ENCODE measurements at places on chromosomes 5 and 9.
A peak's percentile ranks its signal among the peaks of the same experiment; 100 is the strongest.

DNA sequence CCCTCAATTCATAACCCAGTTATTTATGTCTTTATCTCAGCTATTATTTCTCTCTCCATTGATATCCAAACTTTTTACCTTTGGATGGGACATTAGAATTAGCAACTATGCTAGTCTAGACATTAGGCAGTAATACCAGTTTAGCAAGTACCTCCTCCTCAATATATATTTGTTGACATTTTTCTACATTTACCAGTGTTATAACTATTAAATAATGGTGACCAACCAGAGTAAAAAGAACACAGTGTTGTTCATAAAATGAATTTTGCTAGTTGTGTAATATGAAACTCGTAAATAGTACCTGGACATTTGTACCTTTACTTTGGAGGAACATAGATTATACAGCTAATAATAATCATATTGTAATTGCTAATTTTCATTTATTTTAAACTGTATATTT is 554.6 kb upstream of the CDH6 start:
- DNase-seq = no peak

- no peak for DNase-seq
Measured at GRCh38 chr5:16450163-16450562, 15.4 kb downstream of the ZNF622 start.

- no peak for DNase-seq
Measured at GRCh38 chr9:17622141-17622540, 43.3 kb downstream of the SH3GL2 start.

DNA sequence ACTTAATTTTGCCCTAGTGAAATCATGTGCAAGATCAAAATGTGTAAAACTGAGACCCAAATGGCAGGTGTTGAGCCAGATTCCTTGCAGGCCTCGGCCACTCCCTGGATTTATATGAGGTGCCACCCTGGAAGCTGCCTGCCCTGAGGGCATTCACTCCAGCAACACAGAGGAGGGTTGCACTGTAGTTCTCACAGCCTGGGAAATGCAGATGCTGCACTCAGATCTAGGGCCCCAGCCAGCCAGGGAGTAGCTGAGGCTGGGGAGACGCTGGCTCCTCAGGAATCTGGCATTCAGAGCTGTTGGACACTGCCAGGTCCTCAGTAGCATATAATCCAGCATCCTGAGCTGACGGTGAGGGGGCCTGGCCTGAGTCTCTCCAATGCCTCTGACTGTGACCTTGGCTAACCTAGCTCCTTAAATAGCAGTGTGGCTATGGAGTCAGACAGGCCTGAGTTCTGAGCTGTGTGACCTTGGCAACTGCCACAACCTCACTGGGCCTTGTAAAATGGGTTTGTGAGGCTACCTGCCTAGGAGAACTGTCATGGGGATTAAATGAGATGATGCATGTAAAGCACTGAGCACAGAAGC is 8.7 kb downstream of the KCNMB1 start:
- DNase-seq = no peak

DNA sequence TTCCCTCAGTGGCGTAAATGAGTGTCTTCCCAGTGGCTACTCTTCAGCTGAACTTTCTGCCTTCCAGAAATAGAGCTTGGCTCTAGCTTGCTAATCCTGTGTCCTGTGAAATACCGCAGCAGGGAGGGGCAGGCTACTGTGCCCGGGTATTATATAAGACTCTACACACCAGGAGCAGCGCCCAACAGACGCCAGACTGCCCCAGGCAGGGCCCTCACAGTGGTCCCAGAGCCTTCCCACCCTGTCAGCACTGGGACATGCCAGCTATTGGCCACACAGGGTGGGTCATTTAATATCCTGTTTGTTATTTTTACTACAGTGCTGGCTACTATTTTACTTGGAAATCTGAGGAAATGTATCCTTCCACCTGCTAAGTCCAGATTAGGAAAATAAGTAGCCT is 121.0 kb downstream of the FEM1C start:
- no peak for DNase-seq

- no peak for DNase-seq
Measured at GRCh38 chr9:73137286-73137899, 14.3 kb upstream of the ANXA1 start.

GRCh38 chr5:86880785-86881492 is 263.2 kb downstream of the COX7C start:
- DNase-seq = peak; percentile 45

- no peak for DNase-seq
Measured at GRCh38 chr9:115691693-115692092, 461.9 kb upstream of the PAPPA start.

DNA sequence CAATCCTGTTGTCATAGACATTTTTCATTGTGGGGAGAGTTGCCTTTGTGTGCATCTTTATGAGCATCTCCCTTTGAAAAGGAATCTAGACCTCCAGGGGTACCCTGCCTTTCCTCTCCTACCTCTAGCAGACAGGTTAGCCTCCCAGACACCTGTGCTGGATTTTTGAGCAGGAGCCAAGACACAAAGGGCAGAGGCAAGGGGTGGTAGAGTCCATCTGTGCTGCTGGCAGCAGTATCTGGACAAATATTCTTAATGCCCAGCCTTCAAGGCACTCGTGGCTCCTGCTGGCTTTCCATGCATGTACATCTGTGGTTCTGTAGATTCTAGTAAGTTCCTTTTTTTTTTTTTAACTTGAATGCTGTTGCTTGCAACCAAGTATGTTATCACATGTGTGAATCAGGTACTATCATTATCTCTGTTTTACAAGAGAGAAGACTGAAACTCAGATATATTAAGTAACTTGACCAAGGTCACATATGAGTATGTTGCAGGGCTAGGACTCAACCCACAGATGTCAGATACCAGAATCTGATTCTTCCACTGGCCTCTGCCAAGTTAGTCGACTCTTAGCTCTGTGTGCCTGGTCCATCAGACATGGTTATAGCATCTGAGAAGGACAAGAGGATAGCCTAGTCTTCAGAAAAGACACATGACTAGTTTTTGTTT is 32.9 kb upstream of the GPR151 start:
- no peak for DNase-seq

GRCh38 chr9:69797675-69798074 is 22.9 kb upstream of the CFAP95 start:
- DNase-seq = no peak

- no peak for DNase-seq
Measured at GRCh38 chr5:67085616-67086015, 111.0 kb downstream of the CD180 start.

GRCh38 chr9:15211160-15211814 is 95.7 kb downstream of the TTC39B start:
- peak; percentile 58 for DNase-seq

GRCh38 chr9:109278848-109279247 is 42.0 kb downstream of the EPB41L4B start:
- DNase-seq = no peak

DNA sequence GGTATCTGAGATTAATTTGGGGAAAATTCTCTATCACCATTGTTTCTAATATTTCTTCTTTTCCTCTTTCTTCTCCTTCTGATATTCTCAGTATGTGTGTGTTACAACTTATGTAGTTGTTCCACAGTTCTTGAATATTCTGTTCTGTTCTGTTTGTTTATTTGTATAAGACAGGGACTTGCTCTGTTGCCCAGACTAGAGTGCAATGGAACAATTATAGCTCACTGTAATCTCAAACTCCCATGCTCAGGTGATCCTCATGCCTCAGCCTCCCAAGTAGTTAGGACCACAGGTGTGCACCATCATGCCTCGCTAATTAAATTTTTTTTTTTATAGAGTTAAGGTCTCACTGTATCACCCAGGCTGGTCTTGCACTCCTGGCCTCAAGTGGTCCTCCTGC is 145.8 kb upstream of the TUT7 start:
- no peak for DNase-seq

- no peak for DNase-seq
Measured at GRCh38 chr5:93726595-93726994, 14.8 kb downstream of the POU5F2 start.

GRCh38 chr5:57338068-57338867 is 144.3 kb downstream of the ACTBL2 start:
- DNase-seq = peak; percentile 22

DNA sequence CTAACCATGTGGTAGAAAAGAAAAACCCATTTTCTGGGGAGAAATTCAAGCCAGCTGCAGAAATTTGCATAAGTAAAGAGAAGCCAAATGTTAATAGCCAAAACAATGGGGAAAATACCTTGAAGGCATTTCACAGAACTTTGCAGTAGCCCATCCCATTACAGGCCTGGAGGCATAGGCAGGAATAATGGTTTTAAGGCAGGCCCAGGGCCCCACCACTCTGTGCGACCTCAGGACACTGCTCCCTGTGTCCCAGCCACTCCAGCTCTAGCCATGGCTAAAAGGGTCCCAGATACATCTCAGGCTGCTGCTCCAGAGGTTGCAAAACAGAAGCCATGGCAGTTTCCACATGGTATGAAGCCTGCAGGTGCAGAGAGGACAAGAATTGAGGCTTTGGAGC is 253.3 kb downstream of the CTNND2 start:
- no peak for DNase-seq

GRCh38 chr9:5425006-5425628 is 12.6 kb downstream of the PLGRKT start:
- DNase-seq = peak; percentile 28

- DNase-seq = no peak
Measured at GRCh38 chr5:97508864-97509263, 325.8 kb upstream of the RIOK2 start.

DNA sequence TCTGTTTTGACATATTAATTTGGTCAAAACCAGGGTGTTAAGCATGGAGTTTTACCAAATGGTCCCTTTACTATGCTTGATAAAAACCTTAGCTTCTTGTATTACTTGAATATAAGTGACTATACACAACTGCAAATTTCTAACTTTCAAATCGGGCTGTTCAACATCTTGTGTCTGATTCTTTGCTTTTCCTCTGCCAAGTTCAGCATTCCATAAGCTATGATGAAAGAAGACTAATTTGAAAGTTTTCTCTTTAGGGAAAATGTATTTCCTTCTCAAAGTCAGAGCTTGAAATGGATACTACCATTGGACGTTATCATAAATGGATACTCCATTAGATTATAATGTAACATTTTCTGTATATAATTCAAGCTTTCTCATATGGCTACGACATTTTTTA is 792.9 kb downstream of the EFNA5 start:
- no peak for DNase-seq

GRCh38 chr5:134506054-134507039 is 19.1 kb upstream of the JADE2 start:
- DNase-seq = no peak

DNA sequence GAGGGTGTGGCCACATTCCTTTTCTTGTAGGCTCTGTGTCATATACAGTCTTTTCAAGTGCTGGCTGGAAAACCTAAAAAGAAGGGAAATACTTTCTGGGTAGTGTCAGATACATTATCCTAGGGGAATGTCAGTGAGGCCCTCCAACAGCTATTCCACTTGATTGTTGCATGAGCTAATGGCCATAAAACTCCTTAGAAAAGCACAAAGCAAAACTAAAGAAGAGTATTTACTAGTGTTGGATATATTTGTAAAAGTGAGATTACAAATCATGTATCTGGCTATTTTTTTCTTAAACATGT is 829 bp downstream of the ANXA1 start:
- peak; percentile 30 for DNase-seq

GRCh38 chr9:99019510-99020331 is 76.0 kb downstream of the COL15A1 start:
- DNase-seq = peak; percentile 86

GRCh38 chr5:151870820-151871219 is 53.8 kb downstream of the GLRA1 start:
- DNase-seq = no peak

DNA sequence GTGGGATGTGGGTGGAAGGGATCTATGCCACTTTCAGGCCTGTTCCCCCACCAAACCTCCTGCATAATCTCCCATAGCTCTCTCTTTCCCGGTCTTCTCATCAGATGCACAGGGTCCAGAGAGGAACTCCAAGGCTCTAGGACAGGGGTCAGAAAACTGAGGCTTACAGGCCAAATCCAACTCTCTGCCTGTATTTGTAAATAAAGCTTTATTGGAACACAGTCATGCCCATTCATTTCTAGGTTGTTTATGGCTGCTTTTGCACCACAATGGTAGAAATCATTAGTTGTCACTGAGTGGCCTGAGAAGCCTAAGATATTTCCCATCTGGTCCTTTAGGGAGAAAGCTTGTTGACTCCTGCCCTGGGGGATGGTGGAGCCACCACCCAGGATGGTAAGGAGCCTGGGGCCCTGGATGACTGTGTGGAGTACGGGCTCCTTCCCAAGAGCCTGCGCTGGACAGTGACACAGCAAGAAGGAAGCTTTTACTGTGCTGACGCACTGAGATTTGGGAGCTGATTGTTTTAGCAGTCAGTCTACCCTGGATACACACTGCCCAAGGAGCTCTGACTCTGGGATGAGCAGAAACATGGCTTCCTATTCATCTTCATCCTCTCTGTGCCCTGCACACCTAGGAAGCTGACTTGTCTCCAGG is 64.0 kb upstream of the RAPGEF1 start:
- no peak for DNase-seq

GRCh38 chr5:1659100-1659981 is 135.6 kb upstream of the LPCAT1 start:
- no peak for DNase-seq

- peak; percentile 12 for DNase-seq
Measured at GRCh38 chr5:160166069-160166972, 47.1 kb upstream of the PWWP2A start.

DNA sequence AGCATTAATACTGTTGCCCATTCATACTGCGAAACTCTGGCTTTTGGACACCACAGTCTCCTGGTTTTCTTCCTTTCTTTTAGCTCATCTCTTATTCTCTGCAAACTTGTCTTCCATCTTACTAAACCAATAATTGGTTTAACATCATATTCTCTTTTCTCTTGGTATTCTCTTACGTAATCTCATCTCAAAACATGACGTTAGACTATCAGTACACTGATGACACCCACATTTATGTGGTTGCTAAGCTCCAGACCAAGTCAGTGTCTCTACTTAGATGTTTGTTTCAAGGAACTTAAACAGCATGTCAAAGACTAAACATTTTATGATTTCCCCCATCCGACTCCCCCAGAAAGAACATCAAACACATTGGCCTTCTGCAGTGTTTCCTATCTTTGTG is 2.1 kb downstream of the PRRC1 start:
- peak; percentile 34 for DNase-seq

DNA sequence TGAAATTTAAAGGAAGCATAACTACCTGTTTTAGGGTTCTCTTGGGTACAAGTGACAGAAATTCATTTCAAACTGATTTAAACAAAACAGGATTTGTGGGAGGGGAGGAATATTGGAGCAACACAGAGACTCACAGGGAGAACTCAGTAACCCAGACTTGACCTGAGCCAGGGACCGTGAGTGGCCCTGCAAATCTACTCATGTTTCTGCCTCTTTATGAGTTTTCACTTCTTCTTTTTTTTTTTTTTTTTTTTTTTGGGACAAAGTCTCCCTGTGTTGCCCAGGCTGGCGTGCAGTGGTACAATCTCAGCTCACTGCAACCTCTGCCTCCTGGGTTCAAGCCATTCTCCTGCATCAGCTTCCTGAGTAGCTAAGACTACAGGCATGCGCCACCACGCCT is 405.6 kb upstream of the ZNF608 start:
- no peak for DNase-seq

GRCh38 chr9:93960221-93960970 is 5.2 kb upstream of the BARX1 start:
- DNase-seq = no peak
